Kidney tubule cell (primary cell): ENCODE measurements at places on chromosomes 6 and 20.

DNA sequence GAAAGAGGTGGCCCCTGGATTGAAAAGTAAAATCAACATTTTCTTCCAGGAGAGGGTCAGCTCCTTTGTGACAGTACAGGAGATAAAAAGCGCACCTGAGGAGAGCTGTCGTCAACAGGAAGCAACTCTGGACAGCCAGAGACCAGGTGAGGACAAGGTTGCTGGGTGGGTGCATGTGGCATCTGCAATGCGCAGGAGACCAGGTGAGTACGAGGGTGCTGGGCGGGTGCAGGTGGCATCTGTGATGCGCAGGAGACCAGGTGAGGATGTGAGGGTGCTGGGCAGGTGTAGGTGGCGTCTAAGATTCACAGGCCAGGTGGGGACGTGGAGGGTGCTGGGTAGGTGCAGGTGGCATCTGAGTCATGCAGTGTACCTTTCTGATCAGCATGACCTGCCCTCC is 38.4 kb downstream of the WDR27 start:
- DNase-seq: no peak

GRCh38 chr6:139161169-139161568 is 26.3 kb downstream of the HECA start:
- DNase-seq: peak; percentile 20

- peak; percentile 24 for DNase-seq
Observed at GRCh38 chr6:155253337-155253736, 10.5 kb upstream of the CLDN20 start.

GRCh38 chr20:20292472-20292871 is 75.4 kb upstream of the INSM1 start:
- DNase-seq: peak; percentile 1

GRCh38 chr6:136326038-136326553 is 36.5 kb upstream of the BCLAF1 start:
- DNase-seq: peak; percentile 83

DNA sequence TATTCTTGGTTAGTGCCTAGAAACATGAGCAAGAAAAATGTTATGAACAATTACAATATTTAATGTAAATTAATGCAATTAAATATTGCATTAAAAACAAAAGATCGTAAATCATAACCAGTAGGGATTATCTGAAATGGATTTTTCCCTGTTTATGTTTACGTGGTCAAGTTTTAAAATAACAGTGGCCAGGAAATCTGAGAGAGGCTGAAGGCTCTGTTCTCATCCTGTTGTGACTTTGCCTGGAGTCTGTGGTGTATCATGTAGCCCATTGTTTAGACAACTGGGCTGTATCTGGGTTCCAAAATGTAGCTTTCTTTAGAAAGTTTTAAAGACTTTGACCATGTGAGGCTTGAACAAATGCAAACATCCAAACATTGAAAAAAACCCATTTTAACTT is 2.4 kb downstream of the MYO6 start:
- DNase-seq: no peak

- DNase-seq: no peak
Observed at GRCh38 chr20:37915800-37916570, 13.1 kb downstream of the VSTM2L start.

GRCh38 chr6:35544769-35545361 is 32.2 kb upstream of the TULP1 start:
- no peak for DNase-seq

DNA sequence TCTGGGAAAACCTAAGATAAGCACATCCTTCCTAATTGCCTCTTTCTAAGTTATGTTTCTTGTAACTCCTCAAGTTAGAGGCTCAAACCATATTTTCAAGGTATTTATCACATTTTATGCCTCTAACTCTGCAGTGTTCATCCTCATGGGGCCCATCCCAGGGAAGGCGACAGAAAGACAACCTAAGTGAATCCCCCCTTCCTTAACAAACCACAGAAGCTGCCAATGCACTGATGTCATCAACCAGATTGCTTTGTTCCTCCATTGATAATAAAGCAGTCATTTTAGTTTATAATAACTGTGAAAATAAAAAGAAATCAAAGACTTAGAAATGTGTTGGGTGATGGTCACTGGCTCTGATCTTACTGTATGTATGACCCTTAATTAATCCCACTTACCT is 119.5 kb upstream of the TCF21 start:
- peak; percentile 23 for DNase-seq

- DNase-seq: no peak
Observed at GRCh38 chr20:35730583-35731468, 11.2 kb downstream of the RBM39 start.

DNA sequence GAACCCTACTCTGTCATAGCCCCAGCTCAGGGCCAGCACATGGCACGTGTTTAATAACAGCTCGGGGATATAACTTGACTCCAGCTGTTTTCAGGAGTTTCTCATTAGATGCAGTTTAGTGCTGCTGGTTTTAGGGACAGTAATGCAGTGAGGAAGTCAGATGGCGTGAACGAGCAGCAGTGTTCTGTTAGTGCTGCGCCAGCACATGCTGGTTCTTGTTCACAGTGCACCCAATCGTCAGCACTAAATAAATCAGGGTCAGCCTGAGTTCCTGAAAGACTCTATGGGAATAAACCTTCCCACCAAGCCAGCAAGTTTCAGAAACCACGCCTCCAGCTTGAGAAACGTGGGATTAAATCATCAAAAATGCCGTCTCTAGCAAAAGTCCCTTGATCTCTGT is 235.9 kb upstream of the SUPT3H start:
- DNase-seq: no peak

- no peak for DNase-seq
Observed at GRCh38 chr6:26185004-26185403, 97.8 kb downstream of the HFE start.

GRCh38 chr20:46354207-46354555 is 45.9 kb upstream of the CDH22 start:
- DNase-seq: no peak

GRCh38 chr20:17024513-17025119 is 202.2 kb upstream of the PCSK2 start:
- DNase-seq: peak; percentile 67

GRCh38 chr6:33840048-33840926 is 36.5 kb upstream of the MLN start:
- peak; percentile 97 for DNase-seq

DNA sequence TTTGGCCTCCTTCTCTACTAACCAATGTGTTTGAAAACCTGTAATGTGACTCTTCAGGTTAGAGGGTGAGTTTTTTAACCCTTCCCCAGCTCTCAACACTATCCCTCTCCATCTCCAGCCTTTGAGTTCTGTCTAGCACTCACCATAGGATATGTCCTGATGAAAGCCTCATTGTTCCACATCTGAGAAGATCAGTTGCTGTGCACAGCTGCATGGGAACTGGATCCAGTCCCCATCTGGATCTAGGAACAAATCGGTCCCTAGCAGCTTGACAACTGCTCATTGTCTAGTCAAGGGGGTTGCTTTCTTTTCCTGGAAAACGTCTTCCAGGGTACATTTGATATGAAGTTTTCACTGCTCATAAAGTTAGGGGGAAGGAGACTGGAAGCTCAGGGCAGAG is 45.4 kb upstream of the AGPAT4 start:
- no peak for DNase-seq

DNA sequence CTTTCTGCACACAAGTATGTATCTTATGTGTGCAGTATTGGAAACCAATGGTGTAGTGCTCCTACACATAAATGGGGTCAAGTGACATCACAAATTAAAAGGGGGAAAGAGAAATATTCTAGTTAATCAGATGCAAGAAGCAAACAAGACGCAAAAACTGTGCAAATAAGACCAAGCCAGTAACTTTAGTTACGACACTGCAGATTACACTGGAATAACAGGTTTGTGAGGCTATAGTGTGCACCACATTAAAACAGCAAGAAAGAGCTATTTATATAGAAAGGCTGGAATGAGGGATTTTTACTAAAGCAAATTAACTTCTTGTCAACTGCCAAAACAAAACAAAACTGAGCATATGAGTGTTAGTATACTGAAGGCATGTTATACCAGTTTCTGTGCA is 45.8 kb downstream of the NR2E1 start:
- no peak for DNase-seq

DNA sequence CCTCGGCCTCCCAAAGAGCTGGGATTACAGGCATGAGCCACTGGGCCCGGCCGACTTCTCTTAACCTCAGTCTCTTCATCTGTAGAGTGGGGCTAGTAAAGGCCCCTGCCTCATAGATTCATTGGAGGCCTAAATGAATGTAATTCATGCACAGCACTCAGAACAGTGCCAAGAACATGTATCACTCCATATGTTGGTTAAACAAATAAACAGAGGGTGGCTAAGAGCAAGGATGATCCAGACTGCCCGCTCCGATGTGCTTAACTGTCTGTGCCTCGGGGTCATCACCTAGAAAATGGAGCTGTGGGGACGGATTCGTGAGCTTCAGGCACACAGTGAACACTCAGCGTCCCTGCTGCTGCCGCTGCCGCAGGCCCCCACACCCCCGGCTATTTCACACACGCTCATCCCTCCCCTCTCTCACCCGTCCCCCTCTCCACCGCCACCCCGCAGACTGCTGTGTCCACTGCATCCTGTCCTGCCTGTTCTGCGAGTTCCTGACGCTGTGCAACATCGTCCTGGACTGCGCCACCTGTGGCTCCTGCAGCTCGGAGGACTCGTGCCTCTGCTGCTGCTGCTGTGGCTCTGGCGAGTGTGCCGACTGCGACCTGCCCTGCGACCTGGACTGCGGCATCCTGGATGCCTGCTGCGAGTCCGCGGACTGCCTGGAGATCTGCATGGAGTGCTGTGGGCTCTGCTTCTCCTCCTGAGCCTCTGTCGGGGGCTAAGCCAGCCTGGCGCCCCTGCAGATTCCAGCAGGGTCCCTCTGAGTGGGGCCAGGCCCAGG is 14.8 kb downstream of the MDFI start:
- DNase-seq: no peak

DNA sequence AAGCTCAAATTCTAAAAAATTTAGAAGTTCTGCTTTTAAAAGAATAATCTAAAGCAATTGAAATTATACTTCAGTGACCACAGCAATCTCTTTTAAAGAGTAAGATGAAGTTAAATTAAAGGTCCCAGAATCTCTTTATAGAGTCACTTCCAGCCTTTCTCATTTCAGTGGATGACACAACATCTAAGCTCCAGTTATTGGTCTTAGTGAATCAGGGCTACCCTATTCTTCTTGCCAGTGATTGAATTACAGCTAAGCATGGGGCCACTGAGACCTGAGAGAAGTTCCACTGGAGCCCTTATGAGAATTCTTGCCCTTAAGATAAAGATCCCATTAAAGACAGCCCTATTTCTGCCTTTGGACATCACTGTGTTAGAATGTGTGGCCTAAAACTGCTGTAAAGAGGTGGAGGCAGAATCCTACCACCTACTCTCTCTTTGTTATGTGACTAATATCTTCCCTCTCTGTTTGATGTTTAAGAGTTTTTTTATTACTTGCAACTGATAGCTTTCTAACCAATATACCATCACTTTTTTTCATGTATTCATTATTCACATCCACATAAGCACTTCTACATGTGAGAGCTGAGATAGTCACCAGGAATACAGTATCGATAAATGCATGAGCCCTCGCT is 128.6 kb downstream of the UNC5CL start:
- DNase-seq: no peak

DNA sequence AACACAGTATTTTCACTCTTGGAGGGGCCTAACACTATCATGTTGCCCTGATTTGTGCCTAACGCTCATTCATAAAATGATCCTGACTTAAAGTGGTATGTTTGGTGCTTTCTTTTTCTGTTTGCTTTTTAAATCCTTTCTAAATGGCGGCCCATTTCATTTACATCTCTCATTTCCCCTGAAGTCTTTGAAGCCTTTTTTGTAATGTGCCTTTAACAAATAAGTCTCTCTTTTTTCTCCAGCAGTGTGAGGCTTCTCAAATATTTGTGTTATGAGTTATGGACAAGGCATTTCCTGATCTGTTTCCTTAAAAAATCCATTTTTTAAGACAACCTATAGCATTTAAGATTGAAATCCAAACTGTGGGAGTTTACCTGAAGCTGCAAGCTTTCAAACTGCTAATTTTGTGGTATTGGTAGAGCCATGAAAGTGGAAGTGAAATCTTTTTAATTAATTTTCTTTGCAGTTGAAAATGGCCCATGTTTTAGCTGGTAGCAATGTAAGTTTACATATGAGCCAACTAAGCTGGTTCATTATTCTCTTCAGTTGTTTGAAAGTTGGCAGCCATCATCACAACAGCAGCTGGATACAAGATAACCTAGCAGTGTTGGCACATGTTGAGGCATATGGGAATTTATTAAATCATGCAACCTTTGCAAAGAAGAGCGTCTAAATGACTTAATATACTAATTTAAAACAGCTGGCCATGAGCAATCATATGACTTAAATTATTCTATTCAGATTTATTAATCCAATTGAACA is 469.7 kb downstream of the CDKAL1 start:
- peak; percentile 24 for DNase-seq
